ENCODE measurements at places on chromosomes 13 and 19.

- DNase-seq = no peak
Observed at GRCh38 chr19:6450166-6450565, 9.4 kb downstream of the SLC25A23 start.

DNA sequence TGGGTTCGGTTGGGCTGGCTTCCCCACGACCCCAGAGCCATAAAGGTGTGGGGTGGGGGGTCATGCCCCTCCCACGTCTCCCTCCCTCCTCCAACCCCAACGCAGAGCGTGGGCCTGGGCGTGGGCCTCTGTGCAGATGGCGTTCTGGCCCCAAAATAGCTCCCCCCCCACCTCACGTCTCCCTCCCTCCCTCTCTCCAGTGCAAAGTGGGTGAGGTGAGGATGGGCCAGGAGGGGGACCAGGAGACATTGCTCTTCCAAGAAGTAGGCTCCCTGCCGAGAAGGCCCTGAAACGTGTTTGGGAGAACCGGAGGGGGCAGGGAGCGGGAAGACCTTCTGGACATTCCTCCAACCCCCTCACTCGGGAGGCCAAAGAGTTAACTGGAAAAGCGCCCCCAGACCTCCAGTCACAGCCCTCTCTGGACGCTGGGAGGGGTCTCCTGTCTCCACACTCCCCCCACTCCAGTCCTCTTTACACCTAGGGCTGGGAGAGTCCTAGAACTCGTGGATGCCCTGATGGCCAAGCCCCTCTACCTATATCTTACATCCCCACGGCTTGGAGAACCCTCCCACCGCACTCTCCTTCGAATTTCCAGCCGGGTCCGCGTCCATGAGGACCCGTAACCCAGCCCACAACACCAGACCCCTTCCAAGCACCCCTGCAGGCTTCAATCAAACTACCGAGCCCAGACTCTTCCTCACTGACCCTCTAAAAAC is 855 bp downstream of the UNC13A start:
- no peak for DNase-seq

DNA sequence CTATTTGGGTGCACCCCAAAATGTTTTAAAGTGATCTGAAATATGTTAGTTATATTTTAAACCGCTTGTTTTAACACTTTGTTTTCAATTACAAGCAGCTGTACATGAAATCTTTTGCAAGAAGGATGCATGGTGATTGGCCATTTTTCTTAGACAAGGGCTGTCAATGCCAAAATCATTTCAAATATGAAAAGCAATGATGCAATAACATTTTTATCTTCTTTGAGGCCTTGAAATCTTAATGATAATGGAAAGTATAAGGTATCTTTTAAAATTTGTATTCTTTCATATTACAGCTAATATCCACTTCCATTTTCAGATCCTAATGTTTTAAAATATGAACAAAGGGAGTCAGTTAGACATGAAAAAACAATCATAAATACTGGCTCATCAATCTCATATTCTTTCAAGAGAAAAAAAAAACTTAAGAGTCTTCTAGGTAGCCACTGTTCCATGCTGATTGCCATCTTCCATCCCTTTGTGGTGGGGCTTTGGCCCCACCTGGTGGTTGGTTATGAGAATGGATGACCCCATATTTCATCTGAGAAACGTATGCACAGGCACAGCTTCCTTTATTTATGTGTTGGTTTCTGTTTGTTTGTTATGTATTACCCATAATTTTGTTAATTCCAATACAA is 330.3 kb upstream of the MIR17HG start:
- DNase-seq = peak; percentile 7

- DNase-seq = no peak
Observed at GRCh38 chr13:85771856-85772255, 27.4 kb downstream of the SLITRK6 start.

Measured in stimulated activated CD4-positive, alpha-beta T cell treated with anti-CD3 and anti-CD28 coated beads, Interleukin-4, amount 100 ng/mL, for 48 hours (primary cell).